ENCODE measurements at places on chromosomes 2 and 18.

DNA sequence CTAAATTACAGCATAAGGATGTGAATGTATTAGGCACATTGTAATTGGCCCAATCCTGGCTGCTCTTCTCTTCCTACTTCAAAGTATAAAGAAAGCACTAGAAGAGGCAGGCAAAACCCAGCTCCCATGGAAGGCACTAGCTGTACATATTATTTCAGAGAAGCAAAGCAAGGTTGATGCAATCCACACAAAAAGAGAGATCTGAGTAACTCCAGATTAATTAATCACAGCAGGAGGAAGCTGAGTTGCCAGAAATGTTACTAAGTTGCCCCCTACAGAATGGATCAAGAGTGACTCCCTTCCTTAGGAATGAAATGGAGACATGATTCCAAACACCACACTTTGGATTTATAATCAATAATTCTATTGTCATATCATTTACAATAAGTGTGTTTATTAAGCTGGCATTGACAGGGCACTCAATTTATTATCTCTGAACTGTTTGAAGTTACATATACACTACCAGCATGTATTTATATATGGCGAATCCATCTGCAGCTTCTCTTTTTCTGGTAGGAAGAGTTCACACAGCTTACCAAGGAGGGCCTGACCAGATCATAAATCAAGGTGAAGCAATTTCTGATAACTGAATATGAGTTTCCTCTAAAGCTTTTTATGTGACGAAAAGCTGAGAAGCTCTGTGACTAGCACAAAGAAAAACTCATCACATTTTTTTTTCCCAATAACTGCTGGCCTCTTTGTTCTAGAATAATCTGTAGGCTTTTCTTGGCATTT is 393.1 kb upstream of the LYPD1 start:
- DNase-seq, result no peak

DNA sequence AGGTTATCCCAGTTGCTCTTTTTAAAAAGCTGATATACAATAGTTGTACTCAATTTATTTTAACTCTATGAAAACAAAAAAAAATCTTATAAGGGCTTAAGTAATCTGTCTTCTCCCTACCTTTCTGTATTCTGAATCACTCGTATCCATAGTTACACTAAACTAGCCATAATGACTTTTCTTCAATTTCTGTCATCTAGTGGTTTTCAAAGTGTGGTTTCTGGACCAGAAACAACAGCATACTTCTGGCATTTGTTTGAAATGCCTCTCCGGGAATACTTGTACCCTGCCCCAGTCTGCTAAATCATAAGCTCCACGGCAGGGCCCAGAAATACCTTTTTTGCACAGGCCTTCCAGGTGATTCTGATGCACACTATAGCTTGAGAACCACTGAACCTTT is 253.6 kb downstream of the LRRTM4 start:
- DNase-seq, result no peak

- DNase-seq, result no peak
These were observed 165.4 kb downstream of the KCNE4 start for GRCh38 chr2:223217373-223217772.

GRCh38 chr2:10141736-10142639 is 19.4 kb downstream of the RRM2 start:
- DNase-seq, result peak; percentile 42

DNA sequence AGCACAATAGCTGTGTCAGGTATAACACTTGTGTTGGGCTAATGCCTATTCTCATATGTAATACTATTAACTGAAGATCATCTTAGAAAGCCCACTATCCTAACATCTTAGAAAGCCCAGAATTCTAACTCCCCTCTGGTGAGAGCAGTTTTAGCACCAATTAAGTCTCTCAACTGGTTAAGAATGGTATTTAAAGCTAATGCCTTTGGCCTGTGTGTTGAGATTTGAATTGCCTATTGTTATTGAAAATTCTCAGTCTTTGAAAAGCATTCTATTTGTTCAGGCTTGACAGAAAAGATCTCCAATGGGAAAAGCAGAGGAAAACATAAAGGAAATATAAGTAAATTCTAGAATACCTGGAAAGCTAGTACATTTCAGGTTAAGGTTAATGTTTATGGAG is 352.5 kb downstream of the ARHGAP15 start:
- DNase-seq, result no peak

- DNase-seq, result no peak
These were observed 11.2 kb downstream of the DBI start for GRCh38 chr2:119377993-119378345.

DNA sequence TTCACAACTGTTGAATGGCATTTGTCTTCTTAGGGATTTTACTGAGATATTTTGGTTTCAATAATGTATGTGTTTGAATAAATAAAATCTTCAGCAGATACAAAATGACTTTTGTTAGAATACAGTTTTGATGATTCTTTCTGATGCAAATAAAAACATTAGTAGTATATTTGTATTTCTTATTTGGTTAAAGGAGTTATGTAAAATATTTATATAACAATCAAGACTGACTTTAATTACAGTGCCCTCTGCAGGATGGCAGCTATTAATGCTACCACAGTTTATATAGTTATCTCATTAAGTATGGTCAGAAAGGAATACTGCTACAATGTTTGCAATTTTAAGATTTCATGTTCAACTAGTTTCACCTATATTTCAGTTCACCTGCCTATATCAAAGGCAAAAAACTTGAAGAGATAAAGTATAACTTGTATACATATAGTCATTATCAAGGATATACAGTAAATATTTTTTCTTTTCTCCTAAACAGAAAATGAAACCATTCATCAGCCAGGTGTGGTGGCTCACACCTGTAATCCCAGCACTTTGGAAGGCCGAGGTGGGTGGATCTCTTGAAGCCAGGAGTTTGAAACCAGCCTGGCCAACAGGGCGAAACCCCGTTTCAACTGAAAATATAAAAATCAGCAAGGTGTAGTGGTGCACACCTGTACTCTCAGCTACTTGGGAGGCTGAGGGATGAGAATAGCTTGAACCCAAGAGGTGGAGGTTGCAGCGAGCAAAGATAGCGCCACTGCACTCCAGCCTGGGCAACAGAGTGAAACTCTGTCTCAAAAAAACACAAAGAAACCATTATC is 19.8 kb downstream of the ARL5A start:
- DNase-seq, result no peak

- DNase-seq, result no peak
These were observed 79.4 kb upstream of the SP3 start for GRCh38 chr2:174044556-174044955.

DNA sequence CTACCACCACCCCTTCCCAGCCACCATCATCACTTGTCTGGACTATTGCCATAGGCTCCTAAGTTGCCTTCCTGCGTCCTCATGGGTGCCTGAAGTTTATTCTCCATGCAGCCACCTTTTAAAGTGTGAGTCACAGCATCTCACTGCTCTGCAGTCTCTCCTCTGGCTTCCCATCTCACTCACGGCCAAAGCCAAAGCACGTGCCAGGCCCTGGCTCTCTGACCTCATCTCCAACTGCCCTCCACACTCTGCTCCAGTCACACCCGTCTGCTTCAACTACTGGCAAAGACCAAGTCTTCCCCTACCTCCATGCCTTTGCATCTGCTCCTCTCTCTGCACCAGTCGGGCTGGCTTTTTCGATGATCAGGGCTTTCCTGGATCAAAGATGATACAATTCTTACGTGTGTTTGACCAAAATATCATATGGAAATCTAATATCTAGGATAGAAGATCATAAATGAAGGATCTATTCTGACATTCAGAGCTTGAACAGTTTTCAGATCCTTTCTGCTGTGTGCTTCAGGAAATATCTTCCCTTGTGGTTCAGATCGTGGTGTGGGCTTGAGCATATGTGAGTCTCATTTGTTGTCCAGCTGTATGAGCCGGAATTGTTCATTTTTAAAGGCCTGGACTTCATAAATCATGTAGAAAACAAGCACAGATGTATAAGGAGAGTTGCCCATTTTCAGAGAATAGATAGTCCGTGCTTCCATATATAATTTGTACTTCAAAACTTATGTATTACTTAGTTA is 175.6 kb downstream of the PRKCE start:
- DNase-seq, result no peak

DNA sequence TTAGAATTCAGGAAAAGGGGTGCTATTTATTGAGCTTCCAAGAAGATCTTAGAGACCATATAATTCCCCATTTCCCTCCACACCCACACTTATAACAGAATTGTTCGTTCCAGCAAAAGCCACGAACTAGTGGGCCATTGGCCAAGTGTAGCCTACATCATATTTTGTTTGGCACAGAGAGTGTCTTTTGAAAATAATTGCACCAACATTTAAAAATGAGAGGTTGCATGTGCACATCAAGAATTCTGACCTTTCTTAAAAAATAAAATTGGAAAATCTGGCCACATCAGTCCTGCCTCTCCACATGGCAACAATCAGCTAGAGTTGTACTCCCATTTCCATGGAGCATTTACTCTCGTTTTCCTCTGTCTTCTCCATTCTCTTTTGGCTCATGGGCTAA is 655.5 kb upstream of the FANCL start:
- DNase-seq, result no peak

DNA sequence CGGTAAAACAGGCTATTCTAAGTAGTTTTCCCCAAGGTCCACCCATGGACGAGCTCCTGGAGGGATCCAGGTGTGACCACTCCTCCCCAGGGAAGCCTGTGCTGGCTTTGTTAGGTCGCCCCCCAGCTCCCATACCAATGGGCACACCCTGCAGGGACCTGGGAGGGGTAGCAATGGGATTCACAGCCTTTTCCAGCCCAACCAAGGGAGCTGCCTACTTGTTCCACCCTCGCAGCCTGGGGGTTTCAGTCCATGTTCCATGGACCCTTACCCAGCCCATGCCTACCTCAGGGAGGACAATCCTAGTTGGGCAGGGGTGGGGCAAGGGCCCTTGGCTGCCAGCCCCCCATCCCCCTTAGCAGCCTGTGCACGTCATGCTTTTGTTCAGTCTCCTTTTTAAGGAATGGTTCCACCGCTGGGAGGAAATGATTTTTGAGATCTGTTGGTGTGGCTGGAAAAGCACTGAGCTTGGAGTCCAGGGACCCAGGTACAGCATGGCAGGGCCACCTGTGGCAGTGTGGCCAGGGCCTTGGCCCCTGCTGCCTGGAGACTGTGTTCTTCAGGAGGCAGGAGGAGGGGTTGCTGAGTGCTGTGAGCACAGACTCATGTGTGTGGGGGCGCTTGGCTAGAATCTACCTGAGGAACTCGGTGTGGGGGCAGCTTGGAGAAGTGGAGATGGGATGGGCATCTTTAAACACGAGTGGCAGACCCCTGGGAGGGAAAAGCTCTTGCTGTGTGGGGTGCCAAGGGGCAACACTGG is 166.8 kb downstream of the TWIST2 start:
- no peak for DNase-seq

DNA sequence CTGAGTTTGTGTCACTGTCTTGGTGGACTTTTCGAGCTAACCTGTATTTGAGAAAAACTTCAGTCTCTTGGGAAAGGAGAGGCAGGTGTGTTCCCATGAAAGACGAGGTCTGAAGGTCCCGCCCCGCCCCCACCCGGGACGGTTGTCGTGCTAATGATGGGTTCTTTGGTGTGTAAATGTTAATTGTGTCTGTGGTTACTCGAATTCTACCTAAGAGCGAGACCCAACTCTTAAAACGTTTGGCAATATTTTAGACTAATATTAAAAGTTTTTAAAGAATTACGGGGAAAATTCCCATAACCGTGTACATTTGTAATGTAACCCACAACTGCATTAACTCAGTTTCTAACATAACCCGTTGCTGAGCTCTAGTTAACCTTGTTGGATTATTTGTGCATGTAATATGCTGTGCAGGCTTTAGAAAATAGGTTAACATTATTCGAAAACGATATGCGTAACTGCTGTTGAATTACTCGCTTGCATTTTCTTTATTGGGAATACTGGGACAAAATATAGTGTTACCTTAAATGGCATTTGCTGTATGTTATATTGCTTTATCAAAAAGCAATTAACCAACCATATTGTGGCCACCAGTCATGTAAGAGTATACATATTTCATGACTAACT is 833 bp downstream of the EPB41L5 start:
- DNase-seq, result no peak

DNA sequence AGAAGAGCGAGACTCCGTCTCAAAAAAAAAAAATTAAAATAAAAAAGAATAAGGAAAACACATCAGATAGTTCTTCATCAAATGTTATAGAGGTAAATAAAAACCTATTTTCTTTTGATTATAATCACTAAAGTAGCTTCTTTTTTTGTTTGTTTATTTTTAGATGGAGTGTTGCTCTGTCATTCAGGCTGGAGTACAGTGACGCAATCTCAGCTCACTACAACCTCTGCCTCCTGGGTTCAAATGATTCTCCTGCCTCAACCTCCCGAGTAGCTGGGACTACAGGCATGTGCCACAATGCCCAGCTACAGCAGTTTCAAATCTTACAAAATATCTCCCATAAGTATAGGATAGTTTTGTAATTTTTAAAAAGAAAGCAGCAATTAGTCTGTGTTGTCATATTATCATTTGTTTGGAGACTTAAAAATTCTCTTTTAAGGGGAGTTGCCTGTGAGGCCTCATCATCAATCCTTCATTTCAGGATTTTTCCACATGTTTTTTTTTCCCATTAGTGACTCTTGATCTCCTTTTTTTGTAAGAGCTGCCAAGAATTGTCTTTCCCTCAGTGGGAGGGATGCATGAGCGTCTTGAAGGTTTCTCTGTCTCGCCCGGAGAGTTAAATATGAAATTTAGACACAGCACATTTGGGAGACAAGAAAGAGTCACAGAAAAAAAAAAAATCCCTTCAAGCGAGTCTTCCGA is 275.9 kb downstream of the CDCA7 start:
- no peak for DNase-seq

DNA sequence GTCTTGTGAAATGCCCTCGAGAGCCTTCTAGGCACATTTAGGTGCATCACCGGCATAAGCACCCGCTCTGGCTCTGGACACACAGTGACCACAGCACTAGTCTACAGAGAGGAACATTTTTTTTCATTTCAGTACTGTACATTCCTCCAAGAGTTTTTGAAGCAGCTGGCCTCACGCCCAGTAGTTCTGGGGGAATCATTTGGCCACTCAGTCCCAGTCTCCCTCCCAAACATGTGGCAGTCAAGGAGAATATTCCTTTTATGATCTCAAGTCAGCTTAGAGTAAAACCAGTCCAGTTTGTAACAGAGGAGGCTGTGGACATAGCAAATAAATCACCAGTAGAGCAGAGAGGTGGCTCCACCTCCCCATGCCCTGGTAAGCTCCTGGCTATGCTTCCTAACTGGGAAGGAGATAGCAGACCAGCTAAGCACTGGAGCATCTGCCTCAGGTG is 48.1 kb downstream of the KCNE4 start:
- DNase-seq, result no peak

DNA sequence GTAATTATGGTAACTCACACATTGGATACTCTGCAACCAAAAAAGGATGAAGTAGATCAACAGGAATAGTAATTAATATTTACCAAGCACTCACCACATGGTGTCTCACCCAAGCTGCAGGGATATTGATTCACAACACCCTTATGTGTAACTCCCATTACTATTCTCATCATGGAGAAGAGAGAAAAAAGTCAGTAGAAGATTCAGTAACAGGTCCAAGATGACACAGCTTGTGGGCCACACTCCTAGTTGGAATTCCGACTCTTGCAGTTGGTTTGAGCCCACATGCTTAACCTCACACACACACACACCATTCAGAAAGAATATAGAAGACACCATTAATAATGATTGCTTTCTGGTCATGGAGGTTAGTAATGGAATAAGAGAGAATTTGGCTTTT is 1.7 kb upstream of the MLPH start:
- DNase-seq, result no peak

Measured in endothelial cell (in vitro differentiated cells).